Heart left ventricle (tissue), 16 donors: ENCODE measurements at places on chromosomes 4 and X.

DNA sequence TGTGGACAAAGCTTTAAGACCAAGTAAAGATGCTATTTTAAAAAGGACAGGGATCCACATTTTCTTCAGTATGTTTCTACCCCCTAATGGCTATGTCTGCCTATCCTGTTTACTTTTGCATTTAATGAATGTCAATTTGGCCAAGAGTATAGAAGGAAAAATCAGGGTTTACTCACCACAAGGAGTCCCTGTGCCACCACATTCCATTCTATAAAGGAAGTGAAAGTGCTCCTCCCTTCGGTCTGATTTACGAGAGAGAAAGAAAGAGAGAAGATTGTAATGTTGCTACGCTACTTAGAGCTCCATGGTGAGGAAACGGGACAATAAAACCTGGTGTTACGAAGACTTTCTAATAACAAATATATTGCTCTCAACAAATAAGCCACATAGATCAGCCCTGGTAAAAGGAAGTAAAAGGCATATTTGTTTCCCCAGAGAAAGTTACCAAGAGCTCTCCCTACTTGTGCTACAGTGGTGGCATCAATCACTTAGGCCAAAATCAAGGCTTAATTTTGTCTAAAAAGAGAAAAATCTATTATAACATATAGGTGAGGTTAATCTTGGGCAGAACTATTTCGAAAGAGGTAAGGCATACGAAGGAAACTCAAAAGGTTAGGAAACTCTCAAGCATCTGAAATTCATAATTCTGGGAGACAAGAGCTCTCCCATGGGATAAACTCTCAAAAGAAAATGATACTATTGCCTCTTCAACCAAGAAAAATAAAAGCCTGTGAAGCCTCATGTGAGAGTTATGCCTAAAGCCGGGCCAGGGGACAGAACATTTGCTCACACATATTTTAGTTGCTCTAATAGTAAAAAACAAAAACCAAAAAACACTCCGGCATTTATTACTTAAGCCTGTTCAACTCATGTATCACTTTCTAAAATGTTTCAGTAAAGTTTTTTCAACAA is 29.5 kb downstream of the TAPT1 start:
- no peak for DNase-seq

DNA sequence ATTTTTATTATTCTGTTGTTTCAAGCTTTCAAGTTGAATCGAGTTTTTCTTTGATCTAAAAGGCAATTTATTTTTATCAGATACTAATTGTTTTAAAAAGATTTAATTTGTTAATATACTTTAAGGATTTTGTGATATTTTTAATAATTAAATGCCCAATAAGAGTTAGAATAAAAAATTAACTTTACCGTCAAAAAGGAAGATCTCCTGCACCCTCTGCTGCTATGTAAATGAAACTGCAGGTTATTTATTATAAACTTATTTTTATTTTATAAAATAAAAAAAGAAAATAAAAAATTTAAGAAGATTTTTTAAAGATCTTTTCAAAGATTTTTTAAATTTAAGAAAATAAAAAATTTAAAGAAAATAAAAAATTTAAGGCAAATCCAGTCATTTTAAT is 166.1 kb downstream of the CCSER1 start:
- no peak for DNase-seq

- DNase-seq = no peak
These were observed 3.8 kb upstream of the ASB5 start for GRCh38 chr4:176272799-176273198.

DNA sequence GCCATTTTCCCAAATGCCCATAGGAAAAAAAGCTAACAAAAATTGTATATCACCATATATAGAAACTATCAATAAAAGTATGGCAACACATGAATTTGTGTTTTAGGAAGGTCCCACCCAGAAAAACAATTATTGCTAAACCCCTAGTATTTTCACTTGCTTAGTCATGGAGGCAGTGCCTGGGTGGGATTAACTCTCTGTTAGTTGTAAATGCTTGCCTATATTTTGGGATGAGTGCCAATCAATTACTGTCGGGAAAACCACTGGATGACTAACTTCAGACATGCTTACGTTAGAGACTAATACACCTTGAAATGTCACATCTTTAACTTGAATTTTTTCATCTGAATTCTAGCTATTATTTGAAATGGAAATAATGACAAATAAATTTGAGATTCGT is 33.9 kb downstream of the TMPRSS11A start:
- no peak for DNase-seq

DNA sequence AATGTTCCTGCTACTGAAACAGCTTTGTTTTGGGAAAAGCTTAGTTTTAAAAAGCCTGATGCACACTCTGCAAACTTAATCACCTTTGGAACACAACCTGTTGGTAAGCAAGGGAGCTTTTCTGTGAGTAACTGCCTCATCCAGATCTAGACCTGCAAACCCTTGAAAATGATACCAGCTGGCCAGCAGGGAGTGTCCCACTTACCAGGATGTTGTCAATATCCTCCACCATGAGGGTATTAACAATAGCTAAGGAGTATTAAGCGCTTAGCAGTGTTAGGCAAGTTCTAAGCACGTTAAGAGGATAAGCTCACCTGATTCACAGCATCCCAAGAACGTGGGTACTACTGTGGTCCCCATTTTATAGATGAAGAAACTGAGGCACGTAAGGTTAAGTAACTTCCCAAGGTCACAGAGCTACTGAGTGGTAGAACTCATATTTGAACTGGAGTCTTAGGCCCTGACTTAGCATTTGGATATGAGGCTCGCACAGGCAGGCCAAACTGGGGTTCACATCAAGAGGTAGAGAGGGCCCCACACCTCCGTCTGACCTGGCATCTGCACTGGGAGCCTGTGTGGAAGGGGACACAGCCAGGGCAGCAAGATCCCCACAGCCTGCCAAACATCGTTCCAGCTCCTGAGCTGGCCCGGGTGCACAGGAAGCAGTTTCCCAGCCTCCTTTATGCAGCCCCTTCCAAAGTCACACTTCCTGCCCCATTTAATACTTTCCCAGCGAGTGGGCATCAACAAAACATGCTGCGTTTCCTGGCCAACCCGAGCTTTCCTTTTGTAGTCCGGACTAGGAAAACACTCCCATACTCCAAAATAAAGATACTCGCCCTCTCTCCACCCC is 32.7 kb downstream of the IRF2 start:
- DNase-seq = no peak

GRCh38 chr4:108272986-108273385 is 104.3 kb upstream of the LEF1 start:
- DNase-seq = no peak

DNA sequence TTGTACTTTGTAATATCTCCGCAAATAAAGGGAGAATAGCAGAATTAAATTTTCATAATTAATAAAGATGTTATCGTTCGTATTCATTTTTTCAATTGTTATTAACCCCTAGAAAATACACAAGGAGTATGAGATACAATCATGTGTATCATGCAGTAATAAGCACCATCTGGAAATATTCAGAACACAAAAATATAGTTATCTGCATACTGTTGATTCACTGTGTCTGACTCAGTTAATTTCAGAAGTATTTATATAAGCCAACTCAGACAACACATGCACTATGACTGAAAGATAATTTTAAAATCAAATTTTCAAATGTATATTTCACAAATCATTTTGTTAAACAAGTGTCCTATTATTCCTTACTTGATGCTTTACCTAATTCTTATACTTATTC is 1954.8 kb downstream of the ARAP2 start:
- no peak for DNase-seq

DNA sequence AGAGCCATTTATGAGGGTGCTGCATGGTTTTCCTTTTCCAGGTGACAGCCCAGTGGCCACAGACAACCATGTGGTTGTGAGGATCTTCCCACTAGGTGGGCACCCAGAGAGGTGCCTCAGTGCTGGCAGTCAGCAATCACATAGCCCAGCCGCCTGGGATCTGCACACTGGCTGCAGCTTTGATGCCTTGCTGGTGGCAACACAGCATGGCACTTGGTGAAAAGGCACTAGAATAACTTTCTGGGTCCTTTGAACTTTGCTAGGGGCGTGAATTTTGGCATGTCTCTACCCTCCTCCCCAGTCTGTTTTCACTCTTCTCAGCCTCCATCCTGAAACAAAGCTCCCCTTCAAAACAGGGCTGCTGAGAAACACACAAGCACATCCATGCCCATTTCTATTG is 108.8 kb upstream of the RPL34 start:
- DNase-seq = no peak
